Stimulated activated CD4-positive, alpha-beta T cell treated with anti-CD3 and anti-CD28 coated beads, Interleukin-4, amount 100 ng/mL, for 24 hours (primary cell): ENCODE measurements at places on chromosomes 6 and 20.

DNA sequence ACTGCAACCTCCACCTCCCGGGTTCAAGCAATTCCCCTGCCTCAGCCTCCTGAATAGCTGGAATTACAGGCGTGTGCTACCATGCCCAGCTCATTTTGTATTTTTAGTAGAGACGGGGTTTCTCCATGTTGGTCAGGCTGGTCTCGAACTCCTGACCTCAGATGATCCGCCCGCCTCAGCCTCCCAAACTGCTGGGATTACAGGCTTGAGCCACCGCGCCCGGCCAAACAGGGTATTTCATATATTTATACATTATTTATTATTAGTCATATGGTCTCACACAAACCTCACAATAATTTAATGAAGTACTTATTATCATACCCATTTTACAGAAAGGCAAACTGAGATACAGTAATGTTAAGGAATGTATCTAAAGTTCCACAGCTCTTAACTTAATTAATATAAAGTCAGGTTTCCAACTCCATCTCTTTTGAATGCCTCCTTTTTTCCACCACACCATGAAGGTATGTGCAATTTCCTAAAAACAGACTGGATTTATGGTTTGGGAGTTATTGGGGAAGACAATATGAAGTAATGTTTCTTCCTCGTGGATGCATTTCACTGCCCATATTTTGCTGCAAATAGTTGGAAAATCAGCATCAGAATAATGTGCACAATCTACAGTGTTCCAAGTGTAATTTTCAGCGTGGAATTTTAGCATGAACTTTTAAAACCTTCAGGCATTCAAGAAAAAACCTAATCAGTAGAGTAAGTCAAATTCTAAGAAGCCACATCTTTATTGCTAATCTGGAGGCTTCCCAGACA lies 65.7 kb downstream of the ZMYND8 start:
- no peak for DNase-seq

DNA sequence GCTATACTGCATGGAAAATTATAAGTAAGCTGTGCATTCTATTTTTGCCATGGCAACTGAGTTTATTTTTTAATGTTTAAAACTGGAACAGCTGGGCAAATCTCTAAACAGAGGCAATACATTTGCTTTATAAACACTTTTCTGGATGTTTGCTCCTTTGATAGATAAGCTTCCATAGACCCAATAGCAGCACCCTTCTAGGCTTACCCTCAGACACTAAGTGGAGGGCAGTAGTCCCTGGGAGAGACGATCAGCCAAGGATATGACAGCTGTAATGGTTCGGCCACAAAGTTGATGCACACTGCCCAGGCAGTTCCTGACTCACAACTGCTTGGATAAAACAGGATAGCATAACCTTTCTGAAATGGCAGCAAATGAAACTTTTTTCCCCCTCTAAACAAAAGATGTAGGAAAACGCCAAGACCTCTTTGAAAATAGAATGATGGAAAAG lies 8.5 kb upstream of the MRPS10 start:
- DNase-seq: no peak

DNA sequence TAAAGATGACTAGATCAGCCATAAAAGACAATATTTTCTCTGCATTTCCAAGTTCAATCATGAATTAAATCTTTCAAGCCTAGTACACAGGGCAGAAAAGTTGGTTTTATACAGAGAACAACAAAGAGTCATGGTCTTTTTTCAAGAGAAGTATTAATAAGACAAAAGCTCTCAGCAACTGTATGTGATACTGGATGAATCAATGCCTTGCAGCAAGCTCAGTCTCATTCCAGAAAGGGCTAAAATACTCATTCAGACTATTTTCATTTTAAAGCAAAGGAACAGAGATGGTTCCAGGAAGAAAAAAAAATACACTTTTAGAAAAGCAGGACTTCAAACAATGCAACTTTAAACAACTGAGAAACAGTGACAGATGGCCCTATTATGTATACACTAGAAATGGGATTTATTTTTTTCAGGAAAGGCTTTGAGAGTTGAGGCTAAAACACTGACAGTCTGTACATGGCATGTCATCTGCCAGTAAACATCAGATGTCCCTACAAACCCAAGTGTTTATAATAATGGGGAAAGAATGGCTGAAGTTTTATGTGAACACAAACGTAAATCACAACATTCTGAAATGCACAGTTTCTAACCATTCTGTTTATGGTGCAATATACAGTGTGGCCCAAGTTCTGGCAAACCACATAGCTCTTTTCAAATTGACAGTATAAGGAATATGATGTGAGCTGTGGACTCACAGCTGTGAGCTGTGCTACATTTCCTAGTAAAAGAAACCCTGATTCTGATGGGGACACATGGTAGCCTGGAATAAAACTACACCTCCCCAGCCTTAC lies 114.3 kb upstream of the DST start:
- no peak for DNase-seq

GRCh38 chr20:17749978-17750721 lies 50.4 kb downstream of the BANF2 start:
- no peak for DNase-seq

- no peak for DNase-seq
Observed at GRCh38 chr20:62917720-62918119, 8.6 kb downstream of the DIDO1 start.

DNA sequence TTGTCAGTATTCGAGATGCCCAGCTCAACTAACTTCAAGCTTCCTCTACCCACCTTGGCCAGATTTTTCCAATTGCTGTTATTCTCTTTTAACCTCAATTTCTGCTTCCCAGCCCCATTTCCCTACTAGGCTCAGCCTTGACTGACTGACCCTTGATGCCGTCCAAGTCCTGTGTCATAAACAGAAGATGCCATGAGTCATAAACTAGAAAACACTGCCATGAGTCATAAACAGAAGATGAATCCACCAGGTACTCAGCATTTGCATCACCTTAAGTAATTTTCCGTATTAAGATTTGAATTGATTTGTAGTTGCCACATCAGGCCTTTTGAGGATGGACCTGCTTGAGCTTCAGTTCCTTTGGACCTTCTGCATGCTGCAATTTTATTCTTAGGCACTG lies 123.8 kb downstream of the FAM83B start:
- DNase-seq: no peak
